ENCODE measurements at places on chromosomes 16 and 17. TPM values are rescaled to one million over a fixed set of nuclear protein-coding genes. Genes with fewer than 3 reads are reported as not detected.

DNA sequence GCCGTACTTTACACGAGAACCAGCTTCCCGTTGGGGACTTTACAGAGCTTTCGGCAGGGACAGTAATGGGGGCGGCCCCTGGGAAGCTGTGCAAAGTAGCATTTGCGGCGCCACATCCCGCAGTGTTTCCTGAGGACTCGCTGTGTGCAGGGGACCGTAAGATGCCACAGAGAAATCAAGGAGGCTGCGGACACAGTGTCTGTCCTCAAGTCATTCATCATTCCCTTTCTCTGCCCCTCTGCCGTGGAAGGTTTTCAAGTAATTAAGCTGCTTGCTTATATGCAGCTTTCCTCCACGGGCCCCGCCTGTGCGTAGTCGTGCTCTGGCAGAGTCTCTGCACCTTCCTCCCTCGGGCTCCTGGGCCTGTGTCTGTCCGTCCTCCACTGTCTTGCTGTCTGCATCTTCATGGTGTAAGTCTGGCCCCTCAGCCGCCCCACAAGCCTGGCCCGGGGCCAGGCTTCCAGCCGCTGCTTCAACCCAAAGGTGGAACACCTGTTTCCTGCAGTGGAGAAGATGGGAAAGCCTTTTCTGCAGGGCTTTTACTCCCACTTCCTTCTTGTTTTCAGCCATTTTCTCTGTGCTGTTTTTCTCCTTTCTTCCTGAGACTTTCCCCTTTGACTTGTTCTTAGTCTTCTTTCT, 216.9 kb upstream of the CHMP6 start:
- H3K4me1 ChIP-seq, result peaks cover 72% of the 10 kb centered on the region
- no peaks in the 10 kb centered on the region for H3K27me3 ChIP-seq

DNA sequence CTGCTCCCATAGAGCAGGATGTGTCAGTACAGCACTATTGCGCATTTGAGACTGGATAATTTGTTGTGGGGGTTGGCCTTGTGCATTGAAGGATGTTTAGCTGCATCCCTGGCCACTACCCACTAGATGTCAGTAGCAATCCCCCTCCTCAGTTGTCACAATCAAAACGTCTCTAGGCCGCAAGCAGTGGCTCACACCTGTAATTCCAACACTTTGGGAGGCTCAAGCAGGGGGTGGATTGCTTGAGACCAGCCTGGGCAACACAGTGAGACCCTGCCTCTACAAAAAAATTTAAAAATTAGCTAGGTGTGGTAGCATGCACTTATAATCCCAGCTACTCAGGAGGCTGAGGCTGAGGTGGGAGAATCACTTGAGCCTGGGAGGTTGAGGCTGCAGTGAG, 48.4 kb downstream of the CENPV start:
- peaks cover 2% of the 10 kb centered on the region for H3K4me1 ChIP-seq
- peak; percentile 32 for DNase-seq
- H3K27ac ChIP-seq, result no peak overlapping the region
- H3K36me3 ChIP-seq, result peaks cover 12% of the 10 kb centered on the region

- H3K27ac ChIP-seq, result no peak overlapping the region
- H3K4me1 ChIP-seq, result no peaks in the 10 kb centered on the region
- DNase-seq, result no peak
- H3K27me3 ChIP-seq, result peaks cover 3% of the 10 kb centered on the region
- H3K36me3 ChIP-seq, result no peaks in the 10 kb centered on the region
- H3K4me3 ChIP-seq, result no peak overlapping the region
Measured at GRCh38 chr17:83107656-83108048, 28.2 kb downstream of the METRNL start.

The SYCE1L gene
- total RNA-seq, result 3.0 TPM

The CDH3 gene
- total RNA-seq, result 2.1 TPM

All from activated CD8-positive, alpha-beta T cell treated with anti-CD3 and anti-CD28 coated beads for 36 hours (primary cell).